ENCODE measurements at places on chromosomes 2 and 18.

DNA sequence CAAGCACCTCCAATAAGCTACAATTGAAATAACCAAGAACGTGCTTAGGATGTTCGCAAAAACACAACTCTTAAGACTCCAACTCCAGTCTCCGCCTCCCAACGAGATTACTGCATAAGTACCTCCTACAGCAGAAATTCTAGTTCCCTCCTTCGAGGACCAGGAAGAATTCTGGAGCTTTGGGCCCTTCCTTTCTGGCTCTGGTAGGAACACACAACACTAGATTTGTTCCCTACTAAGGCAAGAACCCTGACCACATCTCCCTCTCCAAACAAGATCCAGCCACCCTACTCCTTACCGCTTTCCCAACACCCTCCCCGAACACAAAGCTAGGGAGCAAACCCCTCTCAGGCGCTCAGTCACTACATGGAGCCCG is 721 bp downstream of the ADAM17 start:
- DNase-seq = no peak

DNA sequence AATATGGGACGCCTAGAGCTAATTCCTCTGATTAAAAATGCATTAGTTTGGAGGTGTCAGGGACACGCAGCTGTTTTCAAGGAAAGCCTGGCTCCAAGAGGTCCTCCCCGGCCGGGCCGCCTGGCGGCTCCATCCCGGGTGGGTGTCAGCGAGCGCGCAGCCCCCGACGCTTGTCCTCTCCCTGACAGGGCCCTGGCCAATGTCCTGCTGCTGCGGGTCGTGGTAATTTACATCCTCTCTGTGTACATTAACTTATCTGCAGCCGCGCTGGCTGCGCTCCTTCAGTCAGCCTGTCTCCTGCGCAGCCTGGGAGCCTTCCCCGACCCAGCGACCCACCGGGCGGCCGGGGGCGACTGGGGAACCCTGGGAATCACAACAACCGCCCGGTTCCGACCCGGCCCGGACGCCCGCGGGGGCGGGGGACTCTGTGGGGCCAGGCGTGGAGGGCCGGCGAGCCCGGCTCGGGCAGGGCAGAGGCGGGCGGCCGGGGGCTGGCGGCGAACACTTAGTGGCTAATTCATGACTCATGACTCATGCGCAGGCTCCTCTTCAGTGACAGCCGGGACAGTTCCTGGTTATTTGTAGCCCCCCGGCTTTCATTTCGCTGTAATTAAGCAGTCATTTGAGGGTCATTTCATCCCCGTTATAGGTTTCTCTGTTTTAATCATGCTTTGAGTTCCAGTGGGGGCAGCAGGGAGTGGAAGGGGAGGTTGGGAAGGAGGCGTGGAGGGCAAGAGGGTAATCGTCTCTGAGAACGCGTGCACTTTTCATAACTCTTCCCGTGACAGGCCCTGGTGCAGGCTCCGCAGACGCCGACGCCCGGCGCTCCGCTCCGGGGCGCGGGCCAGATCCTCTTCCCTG is 141.9 kb upstream of the CTAGE1 start:
- peak; percentile 65 for DNase-seq

GRCh38 chr2:130387071-130387400 is 31.2 kb downstream of the PTPN18 start:
- DNase-seq = no peak

GRCh38 chr2:226136739-226137138 is 662.9 kb downstream of the IRS1 start:
- DNase-seq = no peak

DNA sequence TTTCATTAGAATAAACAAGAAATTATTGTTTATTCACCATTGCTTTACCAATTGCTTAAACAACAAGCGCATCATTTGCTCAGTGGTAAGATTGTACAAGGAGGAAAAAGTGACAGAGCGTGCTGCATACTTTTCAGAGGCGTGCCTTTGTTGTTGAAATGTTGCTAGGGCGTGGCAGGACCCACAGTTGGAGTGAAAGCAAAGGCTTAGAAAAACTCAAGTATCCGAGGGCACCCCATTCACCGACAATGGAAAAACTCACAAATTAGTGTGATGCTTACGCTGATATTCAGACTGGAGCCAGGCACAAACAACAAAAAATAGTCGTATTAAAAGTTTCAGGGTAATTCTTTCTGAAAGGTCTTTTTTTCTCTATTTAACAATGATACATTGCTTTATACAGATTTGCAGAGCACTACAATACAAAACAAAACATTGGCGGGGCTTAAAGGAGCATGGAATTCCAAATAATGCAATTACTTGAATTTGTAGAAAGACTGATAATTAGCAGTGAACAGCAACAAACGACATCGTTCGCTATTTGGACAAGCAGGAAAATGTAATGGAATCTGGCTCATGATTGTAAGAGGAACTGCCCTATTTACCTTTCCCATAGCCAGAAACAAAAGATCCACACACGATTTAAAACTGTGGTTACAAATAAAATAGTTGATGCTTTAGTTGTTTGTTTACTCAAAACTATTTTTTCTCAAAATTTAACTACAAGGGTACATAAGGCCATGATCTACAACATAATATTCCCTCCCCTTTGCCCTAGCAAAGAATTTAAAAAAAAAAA is 37.8 kb upstream of the RTTN start:
- no peak for DNase-seq

GRCh38 chr2:10395893-10396292 is 52.2 kb downstream of the ODC1 start:
- no peak for DNase-seq

DNA sequence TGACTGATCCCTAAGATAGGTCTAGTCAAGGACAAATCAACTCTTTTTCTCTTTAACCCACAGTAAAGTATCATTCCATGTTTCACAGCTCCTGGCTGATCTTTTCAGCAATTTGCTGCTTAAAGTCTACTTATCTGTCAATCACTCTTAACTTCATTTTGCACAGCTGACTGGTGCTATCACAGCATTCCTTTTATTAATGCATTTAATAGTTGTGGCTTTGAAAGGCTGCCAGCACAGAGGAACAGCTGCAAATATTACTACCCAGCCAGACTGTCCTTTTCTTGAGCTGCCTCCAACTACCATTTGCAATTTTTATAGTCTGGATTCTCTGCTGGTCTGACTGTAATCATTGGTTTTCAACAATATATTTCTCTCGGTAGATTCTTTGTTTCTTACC is 303.5 kb downstream of the STK39 start:
- no peak for DNase-seq

GRCh38 chr2:68089961-68090360 is 27.2 kb upstream of the C1D start:
- no peak for DNase-seq

GRCh38 chr18:62347089-62347506 is 22.0 kb downstream of the TNFRSF11A start:
- DNase-seq = no peak

- DNase-seq = no peak
These were observed 302.7 kb upstream of the TNP1 start for GRCh38 chr2:217162533-217162932.

DNA sequence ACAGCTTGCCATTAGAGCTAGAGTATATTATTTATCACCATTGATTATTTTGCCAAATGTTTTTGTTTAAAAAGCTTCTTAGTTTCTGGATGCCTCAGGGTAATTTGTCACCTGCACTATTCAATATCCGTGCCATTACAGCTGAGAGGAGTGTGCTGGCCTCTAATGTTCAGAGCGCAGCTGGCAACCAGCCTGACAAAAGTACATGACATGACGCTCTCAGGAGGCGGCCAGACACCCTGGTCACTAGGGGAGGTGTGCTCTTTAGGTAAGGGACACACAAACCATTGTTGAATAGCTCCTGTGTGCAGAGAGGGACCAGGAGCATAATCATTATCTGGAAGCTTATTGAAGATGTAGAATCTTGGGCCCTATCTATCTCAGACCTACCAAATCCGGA is 20.3 kb downstream of the LIMS1 start:
- DNase-seq = no peak

DNA sequence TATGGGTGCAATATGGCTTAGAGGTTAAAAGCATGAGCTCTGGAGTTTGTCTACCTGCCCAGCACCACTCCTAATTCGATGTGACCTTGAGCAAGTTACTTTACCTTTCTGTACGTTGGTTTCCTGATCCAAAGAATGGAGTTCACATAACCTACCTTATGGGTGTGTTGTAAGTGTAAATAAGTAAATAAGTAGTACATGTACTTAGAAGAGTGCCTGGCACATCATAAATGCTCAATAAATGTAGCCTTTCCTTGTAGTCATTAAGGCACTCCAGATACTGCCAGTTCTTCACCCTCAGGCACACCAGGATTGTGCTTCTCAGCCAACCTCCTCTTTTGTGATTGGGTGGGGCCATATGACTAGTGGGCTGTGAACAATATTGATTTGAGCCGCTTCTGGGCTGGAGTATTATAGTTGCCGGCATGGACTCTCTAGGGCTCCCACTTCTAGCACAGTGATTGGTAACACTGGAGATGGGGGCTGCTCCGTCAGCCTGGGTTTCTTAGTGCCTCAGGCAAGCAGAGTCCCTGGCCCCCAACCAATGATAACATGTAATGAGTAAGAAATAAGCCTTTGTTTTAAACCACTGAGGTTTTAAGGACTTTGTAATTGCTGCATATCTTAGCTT is 101.7 kb upstream of the NOSTRIN start:
- DNase-seq = no peak

DNA sequence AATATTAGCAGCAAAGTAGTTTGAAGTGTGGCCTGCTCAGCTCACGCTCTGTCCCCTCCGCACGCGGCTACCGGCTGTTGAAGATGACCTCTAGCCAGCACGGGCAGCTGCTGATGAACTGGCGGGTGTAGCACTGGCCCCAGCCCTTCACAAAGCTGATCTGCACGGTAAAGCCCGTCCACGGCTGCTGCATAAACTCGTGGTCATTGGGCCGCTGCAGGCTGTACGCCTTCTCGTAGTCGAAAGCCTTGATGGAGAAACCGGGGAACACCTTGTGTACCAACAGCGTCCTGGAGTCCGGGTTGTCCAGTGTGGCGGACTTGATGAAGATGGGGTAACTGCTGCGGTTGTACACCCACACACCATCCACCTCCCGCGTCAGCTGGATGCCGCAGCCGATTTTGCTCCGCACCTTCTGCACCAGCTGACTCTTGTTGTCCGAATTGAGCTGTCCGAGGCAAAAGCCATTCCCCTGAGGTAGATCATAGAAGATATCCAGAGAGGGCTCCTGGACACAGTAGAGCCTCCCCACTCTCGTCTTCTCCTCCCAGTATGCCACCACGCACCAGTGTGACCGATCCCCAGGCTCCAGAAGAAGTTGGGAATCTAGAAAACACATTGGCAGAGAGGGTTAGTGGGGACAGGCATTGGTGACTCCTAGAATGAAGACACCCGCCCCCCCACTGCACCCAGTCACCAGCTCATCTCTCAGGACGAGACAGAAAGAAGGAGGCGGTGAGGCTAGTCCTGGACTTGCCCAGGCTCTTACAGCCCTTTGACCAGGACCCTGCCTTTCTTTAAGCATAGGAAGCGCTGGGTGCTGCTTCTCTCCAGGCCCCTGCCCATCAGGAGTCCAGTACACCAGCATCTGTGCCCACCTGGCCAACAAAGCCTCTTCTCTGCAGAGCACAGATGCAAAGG is 29.2 kb downstream of the SMAD7 start:
- no peak for DNase-seq

- DNase-seq = peak; percentile 56
These were observed 83.9 kb upstream of the PKDCC start for GRCh38 chr2:41963661-41964525.

GRCh38 chr2:69163109-69163508 is 150.1 kb downstream of the ANTXR1 start:
- DNase-seq = no peak

GRCh38 chr18:36888778-36889177 is 59.9 kb downstream of the KIAA1328 start:
- no peak for DNase-seq

- DNase-seq = peak; percentile 54
These were observed 925 bp downstream of the SESTD1 start for GRCh38 chr2:179263446-179264367.

- DNase-seq = no peak
These were observed 69.7 kb downstream of the MYCN start for GRCh38 chr2:16010011-16010410.

DNA sequence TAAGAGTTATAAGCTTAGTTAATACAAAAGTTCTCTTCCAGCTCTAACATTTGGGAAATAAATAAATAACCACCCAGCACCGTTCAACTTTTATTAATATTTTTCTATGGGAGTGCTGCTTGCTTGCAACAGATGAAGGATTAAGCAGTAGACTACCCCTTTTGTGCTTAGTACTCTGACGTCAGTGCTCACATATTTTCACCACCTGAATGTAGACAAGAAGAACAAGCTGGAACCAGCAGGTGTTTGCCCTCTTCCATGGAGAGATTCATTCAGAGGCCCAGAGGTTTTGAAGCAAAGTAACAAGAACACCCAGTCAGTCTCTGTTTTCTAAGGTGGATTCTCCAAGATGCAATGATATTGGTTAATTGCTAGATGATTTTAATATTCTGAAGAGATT is 307.1 kb upstream of the PIK3C3 start:
- DNase-seq = no peak

DNA sequence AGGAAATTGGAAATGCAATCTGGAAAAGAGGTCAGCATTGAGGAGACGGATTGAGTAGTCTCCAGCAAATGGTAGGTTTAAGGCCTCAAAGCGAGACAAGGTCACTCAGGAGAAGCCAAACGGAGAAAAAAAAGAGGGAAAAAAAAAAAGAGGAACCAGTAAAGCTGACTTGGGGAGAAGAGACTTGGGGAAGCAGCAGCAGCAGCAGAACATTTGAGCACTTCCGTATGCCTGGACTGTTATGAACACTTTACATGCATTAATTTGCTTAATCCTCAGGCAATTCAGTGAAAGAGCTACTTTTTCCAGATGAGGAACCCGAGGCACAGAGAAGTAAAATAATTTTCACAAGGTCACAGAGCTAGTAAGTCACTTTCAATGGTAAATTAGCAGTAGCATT is 81.3 kb downstream of the OSBPL6 start:
- no peak for DNase-seq

DNA sequence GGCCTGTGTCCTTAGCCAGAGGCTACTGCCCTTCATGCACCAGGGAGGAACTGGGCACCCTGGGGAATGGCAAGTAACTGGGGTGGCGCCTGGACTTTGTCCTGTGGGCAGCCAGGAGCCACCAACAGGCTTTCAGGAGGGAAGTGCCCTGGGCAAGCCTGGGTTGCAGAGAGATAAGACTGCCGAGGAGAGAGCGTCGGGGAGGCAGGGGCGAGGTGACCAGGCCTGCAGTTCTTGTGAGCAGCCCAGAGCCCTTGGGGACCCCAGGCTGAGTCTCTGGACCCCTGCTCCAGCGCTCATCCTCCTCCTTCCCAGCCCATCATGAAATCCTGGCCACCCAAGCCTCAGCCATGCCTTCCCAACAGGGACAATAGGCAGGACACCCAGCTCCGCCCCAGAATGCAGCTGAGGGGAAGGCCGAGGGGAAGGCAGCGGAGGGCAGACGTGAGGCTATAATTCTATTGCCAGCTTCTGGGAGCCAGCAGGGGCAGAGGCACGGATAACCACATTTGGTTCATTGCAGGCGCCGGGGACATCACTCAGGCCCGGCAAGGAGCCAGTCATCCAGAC is 25.1 kb downstream of the ADRA2B start:
- no peak for DNase-seq

All from liver (tissue), 10 donors.